ENCODE measurements at places on chromosomes 12 and 14.
A peak's percentile ranks its signal among the peaks of the same experiment; 100 is the strongest.

DNA sequence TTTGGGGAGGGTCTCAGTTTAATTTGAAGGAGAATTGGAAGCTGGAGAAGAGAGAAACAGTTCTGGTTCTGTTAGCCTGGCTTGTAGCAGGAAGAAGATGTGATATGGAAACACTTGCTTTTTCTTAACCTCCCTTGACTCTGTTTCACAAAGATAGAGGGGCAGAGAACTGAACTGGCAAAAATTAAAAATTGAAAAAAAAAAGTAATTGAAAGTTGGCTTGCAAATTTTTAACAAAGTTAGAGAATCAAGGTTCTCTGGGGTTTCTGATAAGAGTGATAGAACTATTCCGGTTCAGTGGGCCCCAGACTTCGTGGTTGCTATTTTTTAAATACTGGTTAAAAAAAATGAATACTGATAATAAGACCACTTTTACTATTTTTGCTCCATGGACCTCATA is 2.8 kb downstream of the CRADD start:
- no peak for DNase-seq

- DNase-seq = peak; percentile 45
Observed at GRCh38 chr14:103057372-103058163, at the start of gene CDC42BPB. Gene CDC42BPB, minus strand, starts transcription at chr14:103057549. Its CDS starts 376 bp downstream, at chr14:103057173.

DNA sequence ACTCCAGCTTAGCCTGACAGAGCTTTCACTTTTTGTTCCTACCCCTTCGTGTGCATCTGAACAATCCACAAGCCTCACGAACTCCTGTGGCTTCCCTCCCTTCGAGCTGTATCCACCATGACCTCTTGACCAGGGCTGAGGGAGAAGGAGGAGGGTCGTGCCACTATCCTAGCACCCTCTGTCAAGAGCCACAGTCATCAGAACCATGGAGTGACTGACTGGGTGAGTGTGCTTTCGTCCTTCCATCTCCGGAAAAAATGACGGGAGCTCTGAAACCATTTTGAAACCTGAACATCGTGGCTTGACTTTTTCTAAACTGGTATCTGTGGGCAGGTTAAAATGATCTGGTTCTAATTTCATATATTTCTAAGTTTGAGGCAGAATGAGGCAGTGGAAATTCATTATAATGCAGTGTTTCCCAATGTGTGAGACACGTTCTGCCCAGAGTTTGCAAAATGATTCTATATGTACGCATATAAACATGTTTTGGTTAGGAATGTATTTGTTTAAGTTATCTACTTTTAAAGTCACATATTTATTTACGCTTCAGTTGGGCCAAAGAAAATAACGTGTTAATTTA is 27.0 kb downstream of the IL26 start:
- no peak for DNase-seq

DNA sequence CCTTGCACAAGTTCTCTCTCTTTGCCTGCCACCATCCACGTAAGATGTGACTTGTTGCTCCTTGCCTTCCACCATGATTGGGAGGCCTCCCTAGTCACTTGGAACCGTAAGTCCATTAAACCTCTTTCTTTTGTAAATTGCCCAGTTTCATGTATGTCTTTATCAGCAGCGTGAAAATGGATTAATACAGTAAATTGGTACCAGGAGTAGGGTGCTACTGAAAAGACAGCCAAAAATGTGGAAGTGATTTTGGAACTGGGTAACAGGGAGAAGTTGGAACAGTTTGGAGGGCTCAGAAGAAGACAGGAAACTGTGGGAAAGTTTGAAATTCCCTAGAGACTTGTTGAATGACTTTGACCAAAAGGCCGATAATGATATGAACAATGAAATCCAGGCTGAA is 27.9 kb downstream of the STYK1 start:
- DNase-seq = no peak

DNA sequence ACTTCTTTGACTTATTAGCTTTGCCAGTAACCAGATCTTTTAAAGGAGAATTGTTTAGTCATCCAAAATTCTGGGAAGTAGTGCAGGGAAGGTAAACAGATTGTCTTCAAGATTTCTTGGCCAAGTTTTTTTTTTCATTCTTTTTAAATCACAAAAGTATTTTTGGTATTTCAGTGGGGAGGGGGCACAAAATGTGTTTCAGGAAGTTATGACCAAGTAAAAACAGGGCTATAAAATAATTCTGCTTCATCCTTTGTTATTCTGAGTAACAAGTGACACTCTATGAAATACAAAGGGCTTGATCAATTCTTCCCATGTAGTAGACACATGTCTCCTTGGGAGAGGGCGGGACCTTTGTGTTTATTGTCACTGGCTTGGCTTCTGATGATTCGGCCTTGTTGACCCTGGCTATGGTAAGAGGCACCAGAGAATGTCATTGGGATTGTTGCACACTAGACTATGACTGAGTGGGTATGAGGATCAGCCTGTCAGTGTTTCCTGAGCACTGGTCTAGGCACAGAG is 55.4 kb downstream of the SUSD6 start:
- no peak for DNase-seq

- no peak for DNase-seq
Observed at GRCh38 chr12:39874785-39875184, 231.1 kb downstream of the SLC2A13 start.

DNA sequence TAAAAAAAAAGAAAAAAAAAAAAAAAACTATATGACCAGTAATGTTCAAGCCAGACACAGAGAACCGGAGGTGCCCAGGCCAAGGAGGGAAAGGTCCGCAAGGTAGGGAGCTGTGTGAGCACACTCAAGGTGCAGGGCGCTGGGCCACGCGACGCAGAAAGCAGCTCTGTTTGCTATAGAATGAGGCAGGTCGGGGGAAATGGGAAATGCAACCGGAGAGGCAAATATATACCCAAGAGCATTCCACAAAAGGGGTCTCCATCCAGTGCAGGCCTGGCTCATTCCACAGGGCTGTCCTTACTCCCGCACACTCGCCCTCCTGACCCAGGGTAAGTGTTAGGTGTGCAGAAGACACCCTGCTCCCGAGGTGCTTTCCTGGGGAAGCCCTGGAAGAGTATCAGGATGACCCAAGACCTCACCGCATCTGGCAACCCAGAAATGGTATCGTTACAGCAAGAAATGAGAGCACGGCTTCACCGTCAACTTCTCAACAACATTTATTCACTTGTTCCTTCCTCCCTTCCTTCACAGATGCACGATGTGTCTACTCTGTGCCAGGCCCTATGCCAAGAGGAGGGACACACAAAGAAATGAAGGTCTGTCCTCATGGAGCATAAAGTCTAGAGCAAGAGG is 86.4 kb downstream of the BCL11B start:
- no peak for DNase-seq

DNA sequence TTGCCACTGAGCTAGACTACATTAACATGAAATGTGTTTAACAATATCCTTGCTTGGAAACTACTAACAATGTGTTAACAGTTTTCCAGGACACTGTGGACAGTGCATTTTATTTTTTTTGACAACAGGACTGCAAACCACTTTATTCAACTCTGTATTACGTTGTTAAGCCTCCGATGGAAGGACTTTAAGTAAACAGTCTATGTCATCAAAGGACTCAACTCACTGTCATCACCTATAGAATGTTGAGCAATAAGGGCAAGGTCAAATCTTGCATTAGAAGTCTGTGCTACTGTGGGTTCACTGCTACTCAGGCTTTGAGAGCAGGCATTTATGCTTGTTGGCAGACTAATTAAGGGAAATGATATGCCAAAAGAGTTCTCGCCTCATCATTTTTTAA is 483.7 kb downstream of the FLRT2 start:
- DNase-seq = no peak

DNA sequence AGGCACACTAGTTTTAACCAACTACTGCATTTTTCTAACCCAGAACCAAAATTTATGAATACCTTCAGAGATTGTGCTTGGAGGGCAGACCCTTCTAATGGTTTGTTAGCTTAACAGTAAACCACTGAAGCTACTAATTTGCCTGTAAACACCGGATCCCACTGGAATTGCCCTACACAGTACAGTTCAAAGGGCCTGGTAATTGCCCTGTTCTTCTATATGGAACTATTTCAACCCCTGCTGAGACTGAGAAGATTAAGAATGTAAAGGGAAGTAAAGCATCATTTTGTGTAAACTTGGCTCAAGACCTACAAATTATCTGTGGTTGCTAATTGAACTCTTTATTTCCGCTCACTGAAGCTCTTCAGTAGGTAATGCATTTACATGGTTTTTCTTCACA is 468.1 kb downstream of the NPAS3 start:
- DNase-seq = no peak

DNA sequence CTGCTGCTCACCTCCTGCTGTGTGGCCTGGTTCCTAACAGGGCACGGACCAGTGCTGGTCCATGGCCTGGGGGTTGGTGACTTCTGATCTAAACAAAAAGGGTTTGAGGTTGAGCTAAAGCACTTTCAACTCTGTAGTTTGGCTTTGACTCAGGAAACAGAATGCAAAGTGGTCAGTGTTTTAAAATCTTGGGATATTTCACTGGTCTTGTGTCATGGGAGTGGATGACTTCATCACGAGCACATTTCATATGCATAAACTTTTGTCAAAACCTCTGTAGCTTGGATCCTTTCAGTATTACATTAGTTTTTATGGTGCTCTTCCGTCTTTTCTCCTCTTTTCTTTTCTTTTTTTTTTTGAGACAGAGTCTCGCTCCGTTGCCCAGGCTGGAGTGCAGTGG is 25.6 kb downstream of the FAM161B start:
- DNase-seq = no peak

DNA sequence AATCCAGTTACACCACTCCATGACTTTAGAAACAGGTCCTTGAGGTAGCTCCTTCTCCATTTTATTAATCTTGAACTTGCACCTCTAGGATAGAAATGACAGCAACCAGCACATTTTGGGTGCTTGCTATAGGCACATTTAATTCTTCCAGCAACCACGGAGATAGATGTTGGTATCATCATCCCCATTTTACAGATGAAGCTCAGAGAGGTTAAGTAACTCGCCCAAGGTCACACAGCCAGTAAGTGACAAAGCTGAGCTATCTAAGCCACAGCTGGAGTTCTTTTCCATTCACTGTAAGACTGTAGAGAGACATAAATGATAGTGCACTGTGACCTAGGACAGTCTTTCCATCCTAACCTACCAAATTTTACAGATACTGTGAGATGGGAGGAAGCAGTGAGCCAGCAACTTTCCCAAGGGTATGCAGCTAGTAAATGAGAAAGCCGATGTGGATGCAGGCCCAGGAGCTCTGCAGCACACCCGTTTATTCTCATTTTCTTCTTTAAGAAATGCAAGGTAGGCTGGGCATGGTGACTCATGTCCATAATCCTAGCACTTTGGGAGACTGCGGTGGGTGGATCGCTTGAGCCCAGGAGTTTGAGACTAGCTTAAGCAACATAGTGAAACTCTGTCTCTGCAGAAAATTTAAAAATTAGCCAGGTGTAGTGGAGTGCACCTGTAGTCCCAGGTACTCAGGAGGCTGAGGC is 103.2 kb downstream of the TBX5 start:
- DNase-seq = no peak

DNA sequence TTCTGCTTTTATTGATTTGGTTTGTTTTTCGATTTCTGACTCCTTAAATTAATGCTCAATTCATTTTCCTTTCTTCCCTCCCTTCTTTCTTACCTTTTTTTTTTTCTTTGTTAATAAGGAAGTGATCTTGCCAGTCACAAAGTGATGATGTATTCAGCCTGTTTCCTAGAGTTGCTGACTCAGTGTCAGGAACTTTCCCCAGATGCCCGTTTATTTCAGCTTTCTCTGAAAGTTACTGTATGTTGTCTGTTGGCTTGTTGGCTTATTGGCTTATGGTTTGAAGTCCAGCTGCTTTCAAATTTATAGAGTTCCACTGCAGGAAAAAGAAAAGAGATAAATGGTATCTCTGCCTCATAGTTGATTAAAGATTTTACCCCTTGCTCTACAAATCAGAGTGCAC is 12.4 kb upstream of the SLC6A15 start:
- no peak for DNase-seq

DNA sequence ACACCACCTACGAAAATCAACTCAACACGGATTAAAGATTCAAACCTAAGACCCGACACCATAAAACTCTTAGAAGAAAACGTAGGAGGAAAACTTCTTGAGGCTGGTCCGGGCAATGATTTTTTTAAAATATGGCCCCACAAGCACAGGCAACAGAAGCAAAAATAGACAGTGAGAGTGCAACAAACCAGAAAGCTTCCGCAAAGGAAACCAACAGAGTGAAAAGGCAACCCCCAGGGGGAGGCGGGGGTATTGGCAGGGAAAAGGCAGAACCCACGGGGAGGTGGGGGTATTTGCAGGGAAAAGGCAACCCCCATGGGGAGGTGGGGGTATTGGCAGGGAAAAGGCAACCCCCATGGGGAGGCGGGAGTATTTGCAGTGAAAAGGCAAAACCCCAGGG is 20.5 kb upstream of the FBRSL1 start:
- DNase-seq = no peak

DNA sequence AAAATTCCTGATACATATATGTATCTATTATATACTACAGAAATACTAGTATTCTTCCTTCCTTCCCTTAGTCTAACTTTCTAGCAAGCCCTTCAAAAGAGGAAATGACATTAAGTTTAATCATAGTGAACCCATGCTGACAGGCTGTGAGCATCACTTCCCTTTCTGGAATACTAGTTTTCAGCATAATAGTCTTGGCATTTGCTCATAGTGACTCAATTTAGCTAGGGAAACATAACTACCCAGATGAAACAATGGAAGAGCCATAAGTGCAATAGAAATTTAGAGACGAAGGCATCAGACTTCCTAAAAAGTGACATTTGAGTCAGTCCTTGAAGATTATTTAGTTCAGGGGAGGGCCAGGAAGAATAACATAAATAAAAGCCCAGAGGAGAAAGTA is 184.5 kb upstream of the CRY1 start:
- DNase-seq = no peak

- no peak for DNase-seq
Observed at GRCh38 chr12:75390156-75390898, 562 bp upstream of the GLIPR1L2 start.

- DNase-seq = no peak
Observed at GRCh38 chr14:91893669-91894068, 26.3 kb upstream of the TC2N start.

DNA sequence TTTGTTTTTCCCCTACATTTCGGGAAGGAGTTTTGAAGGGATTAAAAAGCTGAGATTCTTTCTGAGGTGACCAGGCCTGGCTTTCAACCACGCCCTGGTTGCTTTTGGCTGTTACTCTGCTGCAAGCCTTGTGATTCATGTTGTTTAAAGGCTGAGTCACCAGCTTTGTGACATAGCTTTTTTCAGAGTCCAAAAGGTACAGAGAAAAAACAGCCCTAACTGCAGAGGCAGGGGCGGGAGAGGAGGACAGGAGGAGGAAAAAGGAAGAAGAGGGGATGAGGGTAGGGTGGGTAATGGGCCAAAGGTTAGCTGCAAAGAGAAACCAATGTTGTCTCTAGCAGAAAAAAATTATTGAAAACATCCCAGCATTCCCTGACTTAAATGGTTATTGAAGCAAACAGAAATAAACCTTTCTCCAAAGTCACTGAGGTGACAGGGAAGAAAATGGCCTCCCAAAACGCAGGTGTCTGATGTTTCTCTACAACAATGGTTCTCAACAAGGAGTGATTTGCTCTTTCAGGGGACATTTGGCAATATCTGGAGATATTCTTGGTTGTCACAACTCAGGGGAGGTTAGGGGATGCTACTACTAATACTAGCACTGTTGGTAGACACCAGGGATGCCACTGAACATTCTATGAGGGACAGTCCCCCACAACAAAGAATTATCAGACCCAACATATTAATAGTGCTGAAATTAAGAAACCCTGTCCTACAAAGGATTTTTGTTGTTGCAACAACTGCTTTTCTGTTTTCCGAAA is 2.1 kb upstream of the UBC start:
- DNase-seq = no peak

Data from immature natural killer cell (primary cell).